ENCODE measurements at places on chromosomes 1 and 21. TPM values are rescaled to one million over a fixed set of nuclear protein-coding genes. Genes with fewer than 3 reads are reported as not detected.

DNA sequence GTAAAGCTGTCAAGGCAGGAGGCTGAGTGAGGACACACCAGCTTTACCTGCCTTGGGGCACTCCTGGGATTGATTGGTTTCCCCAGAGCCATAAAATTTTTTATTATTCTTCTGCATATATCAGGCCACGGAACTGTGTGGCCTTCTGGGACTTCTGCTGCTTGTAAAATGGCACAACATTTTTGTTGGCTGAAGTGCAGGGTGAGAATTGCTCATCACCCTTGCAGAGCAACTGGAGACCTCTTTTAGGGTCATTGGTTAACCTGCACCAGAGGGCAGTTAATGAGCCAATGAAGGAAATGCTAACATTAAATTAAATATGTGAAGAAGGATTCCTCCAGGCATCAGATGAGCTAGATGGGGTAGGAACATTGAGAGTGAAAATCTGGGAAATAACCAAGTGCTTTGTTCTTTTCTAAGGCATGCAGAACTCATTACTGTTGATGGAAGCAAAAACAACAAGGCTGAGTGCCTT lies 87.7 kb downstream of the LTN1 start:
- no peaks in the 10 kb centered on the region for H3K4me1 ChIP-seq
- H3K27ac ChIP-seq = no peak overlapping the region
- peaks cover 2% of the 10 kb centered on the region for H3K36me3 ChIP-seq
- H3K27me3 ChIP-seq = peaks cover 4% of the 10 kb centered on the region

DNA sequence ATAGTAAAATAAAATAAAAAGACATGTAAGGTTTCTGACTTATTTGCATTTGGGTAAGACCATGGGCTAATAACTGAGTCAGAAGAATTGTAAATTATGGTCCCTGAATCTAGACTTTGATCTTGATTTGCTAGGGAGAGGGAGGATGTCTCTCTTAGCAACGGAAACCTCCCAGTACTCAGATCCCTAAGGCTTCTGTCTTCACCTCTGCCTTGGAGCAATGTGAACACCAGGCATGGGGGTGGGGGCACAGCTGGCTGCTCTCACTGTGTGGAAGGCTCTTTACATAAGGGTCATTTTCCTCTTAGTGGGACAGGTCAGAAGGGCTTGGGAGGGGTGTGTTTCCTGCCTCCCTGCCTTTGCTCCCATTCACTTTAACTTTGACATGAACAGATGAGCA lies 17.0 kb upstream of the TMEM54 start:
- H3K27ac ChIP-seq = no peak overlapping the region
- no peak overlapping the region for H3K4me3 ChIP-seq
- no peak for DNase-seq
- peaks cover 65% of the 10 kb centered on the region for H3K27me3 ChIP-seq

Gene FOXO6
- total RNA-seq = 0.34 TPM

Gene MCOLN3
- total RNA-seq = 0.21 TPM

Gene RHCE
- total RNA-seq = 0.29 TPM

GRCh38 chr1:93604411-93604810 lies 77.2 kb downstream of the BCAR3 start:
- no peaks in the 10 kb centered on the region for H3K36me3 ChIP-seq
- H3K27me3 ChIP-seq = no peaks in the 10 kb centered on the region
- DNase-seq = no peak

Measured in activated naive CD8-positive, alpha-beta T cell treated with anti-CD3 and anti-CD28 coated beads for 36 hours (primary cell).